Stimulated activated CD4-positive, alpha-beta T cell treated with anti-CD3 and anti-CD28 coated beads, Interleukin-2, amount 100 ng/mL, for 24 hours (primary cell): ENCODE measurements at places on chromosomes 4 and X.

- no peak for DNase-seq
These were observed 5.1 kb upstream of the LIMCH1 start for GRCh38 chr4:41532882-41533281.

DNA sequence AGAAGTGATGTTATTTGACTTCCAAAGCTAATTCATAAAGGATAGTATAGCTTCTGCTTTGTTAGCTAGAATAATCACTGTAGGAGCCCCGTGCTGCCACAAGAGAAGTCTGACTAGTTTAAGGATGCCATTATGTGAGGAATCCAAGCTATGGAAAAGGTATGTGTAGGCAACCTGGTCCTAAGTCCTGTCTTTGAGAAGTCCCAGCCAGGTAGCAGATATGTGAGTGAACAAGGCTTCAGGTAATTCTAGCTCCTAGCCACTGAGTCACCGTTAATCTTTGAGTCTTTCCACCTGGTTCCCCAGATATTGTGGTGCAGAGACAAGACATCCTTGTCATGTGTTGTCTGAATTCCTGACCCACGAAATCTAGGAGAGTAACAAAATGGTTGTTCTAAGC lies 55.5 kb downstream of the BMP3 start:
- DNase-seq: no peak

GRCh38 chr4:20042769-20043168 lies 208.9 kb upstream of the SLIT2 start:
- no peak for DNase-seq

DNA sequence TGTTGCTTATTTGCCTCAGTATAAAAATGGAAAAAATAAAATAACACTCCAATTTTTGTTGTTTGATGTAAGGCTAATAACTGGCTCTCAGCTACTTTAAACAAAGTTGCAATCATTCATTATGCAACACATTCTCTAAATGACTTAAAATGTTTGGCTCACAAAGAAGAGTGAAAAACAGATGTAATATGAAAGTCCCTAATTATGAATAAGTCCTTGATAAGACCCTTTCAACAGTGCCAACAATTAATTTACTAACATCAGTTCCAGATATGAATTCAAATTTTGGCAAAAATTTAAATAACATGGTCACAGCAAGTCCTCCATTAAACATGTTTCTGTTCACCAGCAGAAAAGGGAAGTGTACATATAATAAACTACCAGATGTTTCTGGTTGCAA lies 69.8 kb downstream of the PAPSS1 start:
- no peak for DNase-seq

- no peak for DNase-seq
These were observed 141.0 kb downstream of the TSPAN5 start for GRCh38 chr4:98517218-98518021.

DNA sequence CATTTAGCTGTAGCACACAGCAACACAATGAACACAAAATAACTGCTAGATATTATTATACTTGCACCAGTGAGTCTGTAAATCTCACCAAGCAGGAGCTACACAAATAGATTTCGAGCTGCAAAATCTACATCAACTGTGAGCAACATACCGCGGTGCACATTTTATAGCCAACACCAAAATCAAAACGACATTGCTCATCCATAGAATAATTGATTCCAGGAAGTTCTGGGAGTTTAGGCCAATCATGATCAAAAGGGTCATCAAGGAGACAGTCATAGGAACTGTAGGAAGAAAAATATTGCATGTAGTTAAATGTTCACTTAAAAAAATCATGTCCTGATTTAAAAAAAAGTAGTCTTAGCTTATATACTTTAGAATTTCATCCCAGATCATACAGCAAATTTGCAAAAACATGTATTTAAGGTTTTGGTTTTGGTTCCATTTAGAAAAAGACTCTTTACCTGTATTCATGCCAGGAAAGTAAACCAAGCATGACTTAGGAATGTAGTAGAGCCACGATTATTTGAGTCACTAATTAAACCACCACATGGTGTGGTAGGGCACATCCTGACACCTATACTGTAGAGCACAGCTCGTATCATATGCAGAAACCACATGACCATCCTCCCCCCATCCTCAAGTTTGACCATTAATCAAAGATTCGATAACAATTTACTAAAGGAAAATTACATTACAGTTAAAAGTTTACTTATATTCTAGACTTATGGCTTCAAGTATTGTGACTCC lies 250.4 kb downstream of the ADAMTS3 start:
- no peak for DNase-seq

GRCh38 chrX:15749642-15750610 lies 11.9 kb downstream of the CA5B start:
- DNase-seq: no peak

DNA sequence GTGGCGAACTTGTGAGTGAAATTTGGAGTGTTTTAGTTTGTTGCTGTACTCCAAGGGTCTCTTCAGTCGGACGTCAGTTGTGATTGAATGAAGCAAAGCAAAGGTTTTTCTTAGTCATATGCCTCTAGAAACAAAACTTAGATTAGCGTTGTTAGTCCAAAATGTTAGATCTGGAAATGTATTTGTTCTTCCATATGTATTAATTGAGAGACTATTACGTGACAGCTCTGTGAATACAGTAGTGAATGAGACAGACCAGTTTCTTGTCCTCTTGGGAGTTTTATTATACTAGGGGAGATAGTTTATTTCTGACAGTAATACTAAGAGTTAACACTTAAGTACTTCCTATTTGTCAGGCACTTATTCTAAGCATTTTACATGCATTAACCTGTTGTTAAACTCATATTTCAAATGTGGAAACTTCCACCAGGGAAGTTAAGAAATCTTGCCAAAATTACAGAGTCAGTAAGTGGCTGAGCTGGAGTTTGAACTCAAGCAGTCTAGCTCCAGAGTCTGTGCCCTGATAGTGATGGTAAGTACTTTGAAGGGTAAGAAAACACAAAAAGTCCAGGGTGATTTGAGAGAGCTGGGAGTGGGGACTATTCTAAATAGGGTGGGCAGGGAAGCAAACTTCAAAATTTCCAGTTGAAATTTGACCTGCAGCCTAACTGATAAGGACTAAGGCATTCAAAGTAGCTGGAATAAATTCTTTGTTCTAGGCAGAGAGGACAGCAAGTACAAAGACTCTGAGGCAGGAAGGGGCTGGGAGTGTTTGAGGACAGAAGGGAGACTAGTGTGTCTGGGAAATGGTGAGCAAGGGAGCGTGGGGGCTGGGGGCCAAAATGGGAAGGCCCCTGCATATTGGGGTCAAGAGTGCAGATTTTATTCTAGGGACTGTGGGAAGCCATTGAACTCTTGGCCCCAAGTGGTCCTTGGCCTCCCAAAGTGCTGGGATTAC lies 17.0 kb downstream of the ADD1 start:
- DNase-seq: no peak

DNA sequence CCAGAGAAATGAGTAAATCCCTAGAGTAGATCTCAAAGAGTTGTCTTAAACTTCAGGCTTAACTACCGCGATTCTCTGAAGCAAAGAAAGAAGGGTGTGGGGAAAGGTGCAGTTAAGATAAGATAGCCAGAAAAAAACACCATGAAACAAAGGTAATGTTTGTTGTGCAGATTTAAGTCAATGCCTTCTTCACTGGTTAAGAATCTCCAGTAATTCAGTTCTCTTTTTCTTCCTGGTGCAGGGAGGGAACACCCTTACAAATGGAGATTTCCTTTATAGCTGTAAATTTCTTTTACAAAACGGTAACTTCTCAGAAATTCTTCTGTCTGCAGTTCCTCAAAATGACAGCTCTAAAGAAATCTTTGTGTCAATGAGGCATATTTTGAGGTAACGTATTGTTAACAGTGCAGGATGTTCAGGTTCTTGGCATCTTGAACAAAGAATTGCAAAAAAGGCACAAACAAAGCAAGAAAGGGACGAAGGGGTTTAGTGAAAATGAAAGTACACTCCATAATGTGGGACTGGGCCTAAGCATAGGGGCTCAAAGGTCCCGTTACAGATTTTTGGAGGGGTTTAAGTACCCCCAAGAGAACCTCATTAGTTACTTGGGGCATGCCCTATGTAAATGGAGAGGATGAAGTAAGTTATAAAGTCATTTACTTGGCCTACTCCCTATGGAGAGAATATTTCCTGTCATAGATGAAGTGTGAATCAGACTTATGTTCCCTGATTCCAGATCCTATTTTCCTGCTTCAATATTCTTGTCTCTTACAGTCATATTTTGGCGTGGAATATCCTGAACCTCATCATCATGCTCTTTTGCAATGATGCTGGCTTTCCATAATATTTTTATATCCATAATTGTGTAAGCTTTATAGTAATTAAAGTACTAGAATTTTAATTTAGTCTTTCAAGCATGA lies 492.0 kb downstream of the PCDH11X start:
- no peak for DNase-seq

- peak; percentile 9 for DNase-seq
These were observed 1.6 kb downstream of the NHS start for GRCh38 chrX:17376431-17377077.

DNA sequence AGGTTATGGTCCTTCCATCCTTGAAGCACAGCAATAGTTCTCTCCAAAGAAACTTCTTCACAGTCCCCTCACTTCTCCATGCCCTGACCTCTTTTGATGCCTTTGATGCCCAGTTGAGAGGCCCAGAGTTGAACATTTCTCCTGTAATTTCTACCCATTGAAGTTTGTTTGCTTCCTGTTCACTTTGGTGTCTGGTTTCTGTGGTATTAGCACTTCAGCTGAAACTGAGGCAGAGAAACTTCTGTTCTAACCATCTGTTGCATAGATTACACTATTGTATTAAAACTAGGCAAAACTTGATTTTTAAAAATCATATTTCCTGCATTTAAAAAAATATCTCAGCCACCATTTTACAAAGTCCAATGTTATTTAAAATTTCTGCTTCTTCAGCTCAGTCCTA lies 89.8 kb upstream of the ADGRG2 start:
- DNase-seq: no peak

DNA sequence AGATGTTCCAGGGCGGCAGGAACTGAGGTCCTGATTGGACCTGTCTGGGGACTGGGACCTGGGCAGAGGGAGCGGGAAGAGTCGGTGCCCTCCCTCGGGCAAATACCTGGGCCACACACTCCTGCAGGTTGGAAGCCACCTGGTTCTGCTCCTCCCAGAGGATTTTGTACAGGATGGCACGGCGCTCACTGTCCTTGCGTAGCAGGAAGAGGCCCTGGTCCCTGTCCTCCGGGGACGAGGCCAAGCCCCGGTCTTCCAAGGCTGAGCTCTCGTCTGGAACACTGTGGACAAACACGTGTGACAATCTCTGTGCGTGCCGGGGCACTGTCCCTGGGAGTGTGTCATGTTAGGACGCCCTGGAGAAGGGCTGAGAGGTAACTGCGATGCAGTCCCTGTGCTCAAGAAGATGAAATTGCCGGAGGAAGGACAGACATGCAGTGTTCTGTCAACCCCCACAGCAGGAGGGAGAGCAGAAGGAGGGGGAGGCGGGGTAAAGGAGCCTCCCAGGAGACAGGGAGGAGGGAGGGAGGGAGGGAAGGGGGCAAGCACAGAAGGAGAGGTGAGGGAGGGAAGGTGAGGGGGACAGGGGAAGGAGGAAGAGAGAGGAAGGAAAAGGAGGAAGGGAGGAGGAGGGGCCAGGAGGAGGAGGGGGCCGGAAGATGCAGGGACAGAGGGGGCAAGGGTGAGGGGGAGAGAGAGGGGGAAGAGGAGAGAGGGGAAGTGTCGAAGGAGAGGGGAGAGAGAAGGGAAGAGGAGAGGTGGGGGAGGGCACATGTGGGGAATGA lies 29.0 kb downstream of the PDHA1 start:
- no peak for DNase-seq

DNA sequence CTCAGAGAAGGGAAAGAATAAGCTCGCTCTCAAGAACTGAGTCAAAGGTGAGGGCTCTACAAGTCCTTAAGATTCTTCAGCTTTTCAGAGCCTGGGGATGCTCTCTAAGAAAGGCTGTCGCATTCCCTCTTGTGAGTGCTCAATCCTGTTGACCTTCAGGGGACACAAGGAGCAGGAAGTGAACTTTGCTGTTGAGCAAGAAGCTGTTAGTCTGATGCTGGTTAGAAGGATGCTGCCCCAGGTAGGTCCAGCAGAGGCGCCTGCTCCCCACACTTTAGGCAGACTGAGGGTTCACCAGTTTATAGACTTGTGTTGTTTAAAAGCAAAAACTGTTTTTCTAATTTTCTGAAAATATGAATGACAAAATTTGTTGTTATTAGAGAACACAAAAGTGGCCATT lies 125.4 kb upstream of the SPOCK3 start:
- DNase-seq: no peak

GRCh38 chr4:118206627-118207026 lies 146.2 kb downstream of the PRSS12 start:
- DNase-seq: no peak
